Stimulated activated CD8-positive, alpha-beta memory T cell treated with anti-CD3 and anti-CD28 coated beads, Interleukin-7, amount 100 ng/mL, for 4 hours (primary cell): ENCODE measurements at places on chromosomes 3 and 15.

GRCh38 chr3:25430935-25431770 is 3.1 kb downstream of the RARB start:
- DNase-seq = no peak

DNA sequence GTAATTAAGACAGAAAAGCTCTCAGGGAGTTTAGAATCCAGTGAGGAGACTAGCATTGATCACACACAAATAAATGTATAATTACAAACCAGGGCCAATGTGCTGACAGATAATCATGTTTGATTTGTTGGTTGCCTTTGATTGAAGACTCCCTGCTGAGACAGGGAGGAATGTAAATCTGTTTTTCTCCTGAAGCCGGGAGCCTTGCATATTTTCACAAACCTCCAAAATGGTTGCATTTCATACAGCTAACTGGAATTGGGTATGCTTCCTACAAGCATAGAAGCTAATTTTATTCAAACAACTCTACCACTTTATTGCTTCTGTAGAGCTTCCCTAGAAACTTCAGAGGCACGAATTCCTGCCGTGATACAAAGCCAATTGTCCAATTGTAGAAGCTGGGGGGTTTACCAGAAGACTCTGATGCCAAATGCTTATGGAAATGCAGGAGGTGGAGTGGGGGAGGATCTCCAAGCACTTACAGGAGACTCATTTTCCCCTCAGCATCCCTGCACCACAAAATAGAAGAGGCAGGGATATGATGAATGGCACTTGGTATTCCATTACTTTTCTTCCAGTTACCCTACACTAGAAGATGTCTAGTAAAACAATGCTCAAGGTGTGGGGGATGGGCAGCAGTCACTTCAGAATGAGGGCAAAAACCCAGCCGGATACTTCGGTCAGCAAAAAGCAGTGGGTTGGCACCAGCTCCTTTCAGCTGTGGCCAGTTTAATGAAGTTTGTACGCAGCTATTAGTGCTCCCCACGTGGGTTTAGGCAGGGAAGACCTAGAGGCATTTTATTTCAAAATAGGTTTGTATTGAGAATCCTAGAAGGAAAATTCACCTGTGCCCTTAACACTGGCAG is 11.4 kb upstream of the MEX3B start:
- DNase-seq = no peak

DNA sequence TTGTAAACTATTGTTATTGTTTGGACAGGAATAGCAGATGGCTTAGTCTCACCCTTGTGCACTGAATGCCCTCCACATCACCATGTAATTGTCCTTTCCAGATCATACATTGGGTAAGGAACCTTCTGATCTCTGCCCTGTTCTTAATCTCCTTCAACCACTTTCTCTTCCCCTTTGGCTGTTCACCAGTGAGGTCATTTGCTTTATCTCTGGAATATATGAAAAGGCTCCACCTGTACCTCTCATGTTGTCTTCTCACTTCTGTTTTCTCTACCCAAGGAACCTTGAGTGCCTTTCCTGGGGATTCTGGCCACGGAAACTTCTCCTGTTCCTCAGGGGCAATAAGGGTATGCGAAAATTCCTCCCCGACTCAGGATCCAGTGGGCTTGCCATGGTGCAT is 28.5 kb downstream of the MCTP2 start:
- no peak for DNase-seq

DNA sequence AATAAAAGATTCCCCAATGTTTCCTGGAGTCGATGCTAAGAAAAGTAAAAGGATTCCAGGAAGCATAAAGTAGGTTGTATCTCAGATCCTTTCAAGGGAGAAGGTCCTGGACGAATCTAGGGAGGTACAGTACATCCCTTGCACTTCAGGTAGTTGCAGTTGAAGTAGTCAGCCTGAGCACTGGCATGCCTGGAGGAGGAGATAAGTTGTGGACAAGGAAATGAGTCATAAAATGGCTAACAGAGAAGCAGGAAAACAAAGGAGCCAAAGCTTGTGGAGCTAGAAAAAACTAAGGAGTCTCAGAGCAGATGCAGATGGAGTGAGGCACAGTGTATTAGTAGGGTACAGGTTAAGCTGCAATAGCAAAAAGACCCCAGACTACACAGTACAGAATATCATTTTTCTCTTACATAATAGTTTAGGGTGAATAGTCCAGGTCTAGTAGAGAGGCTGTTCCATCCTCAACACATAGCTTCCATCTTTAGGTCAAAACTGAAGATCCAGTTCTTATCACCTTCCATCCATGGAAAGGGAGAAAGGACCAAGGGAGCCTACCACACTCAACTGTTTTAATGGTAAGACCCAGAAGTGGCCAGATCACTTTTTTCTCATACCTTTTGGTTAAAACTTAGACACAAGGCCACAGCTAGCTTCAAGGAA is 41.3 kb downstream of the COL6A5 start:
- DNase-seq = no peak

DNA sequence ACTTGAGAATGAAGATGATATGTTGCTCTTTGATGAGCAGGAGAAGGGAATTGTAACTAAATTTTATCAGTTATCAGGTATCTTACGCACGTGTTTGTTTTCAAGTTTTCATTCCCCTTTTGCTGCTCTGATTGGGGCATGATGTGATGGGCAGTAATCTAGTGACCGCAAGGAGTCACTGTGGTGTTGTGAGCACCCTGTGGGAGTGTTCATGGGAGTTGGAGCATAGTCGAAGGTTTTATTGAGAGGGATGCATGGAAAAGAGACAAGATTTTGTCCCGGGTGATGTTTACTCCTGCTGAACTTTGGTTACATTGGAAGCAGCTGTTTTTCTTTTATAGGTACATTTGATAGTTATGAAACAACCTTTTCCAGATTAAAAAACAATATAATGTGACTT is 2.1 kb downstream of the FAN1 start:
- DNase-seq = no peak

GRCh38 chr3:122969585-122970469 is 57.7 kb downstream of the SEMA5B start:
- DNase-seq = no peak

GRCh38 chr3:190596349-190597285 is 82.7 kb downstream of the IL1RAP start:
- DNase-seq = no peak

DNA sequence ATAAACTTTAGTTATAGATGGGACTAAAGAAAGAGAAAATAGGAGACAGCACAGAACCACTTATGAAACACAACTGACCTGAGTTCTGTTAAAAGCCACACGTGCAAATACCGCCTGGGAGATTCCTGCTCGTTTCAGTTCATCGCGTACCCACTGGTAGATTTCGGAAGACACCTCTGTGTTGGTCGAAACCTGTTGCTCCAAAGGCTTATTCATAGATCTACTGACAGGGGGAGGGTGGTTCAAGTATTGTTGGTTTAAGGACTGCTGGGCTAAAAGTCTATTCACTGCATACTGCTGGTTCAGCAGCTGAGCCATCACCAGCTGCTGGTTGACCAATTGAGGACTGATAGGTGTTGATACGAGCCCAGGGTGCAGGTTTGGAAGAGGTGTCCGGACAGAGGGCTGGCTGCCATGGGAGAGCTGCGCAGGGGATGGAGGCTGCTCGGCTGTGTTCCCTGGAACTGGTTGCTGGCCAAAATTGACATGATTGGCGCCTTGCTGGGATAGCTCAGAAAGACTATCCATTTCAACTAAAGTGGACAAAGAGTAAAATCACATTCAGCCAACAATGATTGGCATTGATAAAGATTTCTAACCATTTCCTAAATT is 30.6 kb downstream of the SATB1 start:
- DNase-seq = no peak

DNA sequence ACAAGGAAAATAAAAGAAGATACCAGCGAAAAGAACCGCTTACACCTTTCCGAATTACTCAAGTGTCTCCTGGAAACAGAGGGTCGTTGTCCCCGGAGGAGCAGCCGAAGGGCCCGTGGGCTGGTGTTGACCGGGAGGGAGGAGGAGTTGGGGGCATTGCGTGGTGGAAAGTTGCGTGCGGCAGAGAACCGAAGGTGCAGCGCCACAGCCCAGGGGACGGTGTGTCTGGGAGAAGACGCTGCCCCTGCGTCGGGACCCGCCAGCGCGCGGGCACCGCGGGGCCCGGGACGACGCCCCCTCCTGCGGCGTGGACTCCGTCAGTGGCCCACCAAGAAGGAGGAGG is 325 bp downstream of the ALCAM start:
- peak; percentile 6 for DNase-seq

- DNase-seq = no peak
Observed at GRCh38 chr3:64259636-64260035, 34.4 kb upstream of the PRICKLE2 start.

DNA sequence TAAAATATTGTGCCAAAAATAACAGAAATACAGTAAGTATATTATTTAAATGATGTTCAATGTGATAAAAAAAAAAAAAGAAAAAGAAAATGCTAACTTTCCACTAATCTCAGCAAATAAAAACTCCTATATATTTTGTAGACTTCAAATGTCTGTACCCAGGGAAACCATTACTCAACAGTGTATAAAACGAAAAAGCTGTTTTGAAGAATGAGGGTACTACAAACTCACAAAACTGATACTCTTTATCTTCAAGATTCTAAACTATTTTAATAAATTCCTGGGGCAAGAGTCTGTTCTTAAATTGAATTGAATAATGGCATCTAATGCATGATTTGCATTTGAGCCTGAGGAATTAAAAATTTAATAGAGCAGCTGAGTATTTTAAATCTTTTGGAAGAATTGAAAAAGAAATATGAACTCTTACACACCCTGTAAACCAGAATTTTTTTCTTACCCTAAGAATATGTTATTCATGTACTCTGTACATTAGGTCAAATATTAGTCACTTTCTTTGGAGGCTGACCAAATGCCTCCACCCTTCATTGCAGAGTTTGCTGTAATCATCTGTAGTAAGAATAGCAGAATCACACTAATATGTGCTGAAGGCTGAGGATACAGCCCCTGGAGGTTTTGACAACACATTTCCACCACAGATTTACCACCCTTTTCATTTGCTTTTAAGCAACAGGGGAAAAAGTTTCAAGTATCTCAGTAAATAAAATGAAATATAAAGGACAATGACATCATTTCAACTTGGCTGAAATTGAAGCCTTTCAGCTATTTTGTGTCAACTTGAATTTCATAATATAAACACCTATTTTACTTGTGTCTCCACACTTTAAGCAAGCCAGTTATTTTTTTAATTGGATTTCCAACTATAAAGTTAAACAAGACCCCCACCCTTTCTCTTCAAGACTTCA is 79.7 kb downstream of the FBN1 start:
- no peak for DNase-seq

GRCh38 chr15:44641651-44642050 is 21.8 kb downstream of the SPG11 start:
- no peak for DNase-seq

DNA sequence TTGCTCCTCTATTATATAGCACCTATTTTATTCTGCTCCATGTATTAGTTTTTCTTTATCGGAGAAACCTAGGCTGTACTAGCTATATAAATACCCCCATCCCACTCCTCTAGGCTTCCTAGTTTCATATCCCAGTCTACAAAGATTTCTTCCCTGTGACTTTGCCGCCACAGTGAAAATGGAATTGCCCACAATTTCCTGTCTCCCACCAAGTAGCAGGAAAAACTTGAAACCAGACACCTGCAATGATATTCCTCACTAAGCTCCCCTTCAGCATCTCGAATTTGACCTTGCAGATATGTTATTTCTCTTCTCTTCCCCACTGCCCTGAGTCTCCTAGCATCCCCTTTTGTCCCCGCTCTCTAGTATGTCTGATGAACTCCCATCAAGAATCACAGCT is 685.8 kb upstream of the CCDC54 start:
- no peak for DNase-seq

GRCh38 chr3:100175637-100176280 is 61.5 kb upstream of the FILIP1L start:
- no peak for DNase-seq

GRCh38 chr15:94294556-94294955 is 63.2 kb downstream of the MCTP2 start:
- no peak for DNase-seq

- no peak for DNase-seq
Observed at GRCh38 chr3:73431183-73431900, 193.4 kb downstream of the PDZRN3 start.

DNA sequence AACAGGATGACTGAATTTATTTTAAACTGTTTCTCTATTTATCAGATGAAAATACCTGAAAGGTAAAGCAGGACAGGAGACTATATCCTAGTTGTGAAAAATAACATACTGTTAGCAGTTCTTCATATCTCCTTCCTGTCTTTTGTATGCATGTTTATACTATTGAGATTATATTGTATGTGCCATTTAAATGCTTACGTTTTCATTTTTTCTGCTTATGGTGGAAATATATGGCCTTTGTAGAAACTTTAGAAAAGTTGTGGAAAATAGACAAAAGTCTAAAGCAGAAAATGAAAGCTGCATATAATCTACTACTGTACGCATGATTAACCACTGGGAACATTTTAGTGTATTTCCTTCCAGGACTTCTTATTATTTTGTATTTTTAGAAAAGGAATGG is 2.1 kb upstream of the PPM1L start:
- no peak for DNase-seq

GRCh38 chr3:184825121-184825820 is 13.3 kb downstream of the VPS8 start:
- DNase-seq = no peak

DNA sequence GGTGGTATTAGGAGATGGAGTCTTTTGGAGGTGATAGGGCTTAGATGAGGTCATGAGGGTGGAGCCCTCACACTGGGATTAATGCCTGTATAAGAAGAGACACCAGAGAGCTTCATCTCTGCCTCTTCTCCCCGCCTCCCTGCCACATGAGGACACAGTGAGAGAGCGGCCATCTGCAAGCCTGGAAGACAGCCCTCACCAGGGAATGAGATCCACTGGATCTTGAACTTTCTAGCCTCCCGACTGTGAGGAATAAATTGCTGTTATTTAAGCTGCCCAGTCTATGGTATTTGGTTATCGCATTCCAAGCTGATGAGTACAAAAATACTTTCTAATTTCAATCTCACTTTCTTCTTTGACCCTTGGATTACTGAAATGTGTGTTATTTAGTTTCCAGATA is 121.4 kb downstream of the OCA2 start:
- DNase-seq = no peak

- DNase-seq = no peak
Observed at GRCh38 chr3:71673486-71673885, 51.7 kb downstream of the EIF4E3 start.

DNA sequence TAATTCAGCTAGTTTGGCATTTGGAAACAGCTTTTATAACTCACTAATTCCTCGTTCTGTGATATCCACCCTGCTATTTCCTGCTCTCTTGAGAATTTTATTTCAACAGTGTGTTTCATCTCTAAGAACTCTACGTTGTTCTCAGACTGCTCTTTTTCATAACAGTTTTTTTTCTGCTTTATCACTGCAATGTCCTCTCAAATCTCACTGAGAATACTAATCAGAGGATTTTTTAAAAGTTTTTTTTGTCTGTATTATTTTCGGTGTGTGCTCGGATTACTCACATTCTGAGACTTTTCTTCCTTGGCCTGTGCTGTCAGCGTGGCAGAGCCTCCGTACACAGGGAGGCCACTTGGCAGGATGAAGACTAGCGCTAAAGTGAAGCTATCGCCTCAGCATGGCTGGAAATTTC is 59.4 kb upstream of the NEO1 start:
- no peak for DNase-seq

DNA sequence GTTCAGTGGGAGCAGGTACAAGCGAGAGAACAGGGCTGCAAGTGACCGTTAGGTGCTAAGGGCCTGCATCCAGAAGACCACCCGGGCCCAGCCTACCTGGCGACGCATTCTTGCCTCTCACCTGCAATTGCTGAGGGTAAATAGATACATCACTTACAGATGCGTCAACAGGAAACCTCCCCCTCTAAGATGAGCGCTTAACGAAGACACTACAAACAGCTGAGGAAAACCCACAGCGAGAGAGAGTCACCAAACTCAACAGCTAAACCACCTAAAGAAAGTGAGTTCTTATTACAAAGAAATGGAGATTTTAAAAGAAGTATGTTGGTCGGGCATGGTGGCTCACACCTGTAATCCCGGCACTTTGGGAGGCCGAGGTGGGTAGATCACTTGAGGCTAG is 157.9 kb downstream of the CHSY1 start:
- DNase-seq = no peak
